ENCODE measurements at places on chromosomes 12 and 14.

DNA sequence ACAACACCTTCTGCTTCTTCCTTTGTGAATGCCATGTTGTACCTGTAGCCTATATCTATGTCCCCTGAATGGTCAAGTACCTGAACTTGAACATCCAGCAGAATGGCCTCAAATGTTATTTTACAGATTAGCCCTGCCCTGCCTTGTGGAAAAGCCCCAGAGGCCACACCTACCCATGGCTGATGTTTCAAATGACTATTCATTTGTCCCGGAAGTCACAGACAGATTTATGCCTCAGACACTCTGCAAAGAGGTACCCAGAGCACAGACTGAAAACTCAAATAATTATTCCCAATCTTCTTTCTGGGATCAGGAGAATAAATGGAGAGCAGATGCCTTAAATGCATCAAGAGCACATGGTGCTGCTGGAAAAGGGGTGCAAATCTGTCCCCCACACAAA is 13.0 kb upstream of the DPF3 start:
- DNase-seq = no peak

- no peak for DNase-seq
Measured at GRCh38 chr12:76241371-76241770, 106.8 kb downstream of the BBS10 start.

DNA sequence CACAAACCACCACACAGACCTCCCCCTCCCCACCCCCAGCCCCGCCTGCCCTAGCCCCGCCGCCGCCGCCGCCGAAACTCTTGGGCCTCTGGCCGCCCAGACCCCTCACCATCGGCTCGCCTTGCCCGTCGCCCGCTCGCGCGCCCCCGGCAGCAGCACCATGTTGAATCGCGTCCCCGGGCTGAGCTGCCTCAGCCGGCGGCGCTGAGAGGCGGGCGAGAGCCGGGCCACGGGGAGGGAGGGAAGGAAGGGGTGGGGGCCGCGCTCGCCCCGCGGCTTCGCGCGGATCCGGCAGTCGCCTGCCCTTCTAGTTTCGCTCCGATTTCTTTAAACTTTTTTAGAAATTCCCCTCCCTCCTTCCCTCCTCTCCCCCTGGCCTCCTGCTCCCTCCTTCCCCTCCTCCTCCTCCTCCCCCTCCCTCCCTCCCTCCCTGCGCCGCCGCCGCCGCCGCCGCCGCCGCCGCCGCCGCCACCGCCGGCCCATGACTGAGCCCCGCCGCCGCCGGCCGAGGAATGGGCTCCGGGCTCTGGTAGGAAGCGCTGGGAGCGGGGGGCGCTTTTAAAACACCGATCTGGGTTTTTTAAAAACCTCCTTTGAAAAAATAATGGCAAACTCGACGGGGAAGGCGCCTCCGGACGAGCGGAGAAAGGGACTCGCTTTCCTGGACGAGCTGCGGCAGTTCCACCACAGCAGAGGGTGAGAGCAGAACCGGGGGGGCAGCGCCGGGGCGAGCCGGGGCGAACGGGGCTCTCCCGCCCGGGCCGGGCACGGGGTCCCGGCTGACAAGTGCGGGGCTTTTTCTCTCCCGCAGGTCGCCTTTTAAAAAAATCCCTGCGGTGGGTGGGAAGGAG is at the start of gene ARID2:
Gene ARID2 (plus strand): TSS at position 474 of the 851 bp plus-strand sequence. CDS start 131 bp downstream, at position 605.
- DNase-seq = peak; percentile 74

- no peak for DNase-seq
Measured at GRCh38 chr14:35068238-35069012, 22.4 kb downstream of the FAM177A1 start.

- no peak for DNase-seq
Measured at GRCh38 chr14:87686746-87687145, 306.2 kb downstream of the GALC start.

- DNase-seq = no peak
Measured at GRCh38 chr12:124743479-124744272, 120.0 kb downstream of the SCARB1 start.

- DNase-seq = no peak
Measured at GRCh38 chr14:59320763-59321625, 132.5 kb downstream of the DAAM1 start.

DNA sequence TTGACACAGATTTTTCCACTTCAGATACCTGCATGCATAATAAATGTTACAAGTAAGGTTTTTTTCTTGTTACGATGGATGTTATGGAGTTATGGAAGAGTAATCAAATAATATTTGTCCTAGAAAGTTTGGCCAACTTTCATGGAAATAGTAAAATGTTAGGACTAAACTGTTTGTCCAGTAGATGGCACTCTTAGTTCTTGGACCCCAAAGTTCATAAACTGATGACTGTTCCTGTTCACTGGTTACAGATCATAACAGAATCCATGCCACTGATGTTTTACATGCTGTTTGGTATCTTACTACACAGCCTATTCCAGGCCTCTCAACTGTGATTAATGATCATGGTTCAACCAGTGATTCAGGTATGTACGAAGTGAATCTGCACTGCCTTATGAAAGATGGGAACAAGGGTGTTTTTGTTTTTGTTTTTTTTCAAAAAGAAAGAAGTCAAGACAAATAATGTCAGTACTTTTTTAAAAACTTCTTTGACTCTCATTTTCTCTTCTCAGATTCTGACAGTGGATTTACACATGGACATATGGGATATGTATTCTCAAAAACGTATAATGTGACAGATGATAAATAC is 48.8 kb upstream of the SLCO1C1 start:
- peak; percentile 38 for DNase-seq

- DNase-seq = no peak
Measured at GRCh38 chr14:87108726-87109125, 884.3 kb downstream of the GALC start.

All from NCI-H524 (cell line).